ENCODE measurements at places on chromosomes 13 and 19.

DNA sequence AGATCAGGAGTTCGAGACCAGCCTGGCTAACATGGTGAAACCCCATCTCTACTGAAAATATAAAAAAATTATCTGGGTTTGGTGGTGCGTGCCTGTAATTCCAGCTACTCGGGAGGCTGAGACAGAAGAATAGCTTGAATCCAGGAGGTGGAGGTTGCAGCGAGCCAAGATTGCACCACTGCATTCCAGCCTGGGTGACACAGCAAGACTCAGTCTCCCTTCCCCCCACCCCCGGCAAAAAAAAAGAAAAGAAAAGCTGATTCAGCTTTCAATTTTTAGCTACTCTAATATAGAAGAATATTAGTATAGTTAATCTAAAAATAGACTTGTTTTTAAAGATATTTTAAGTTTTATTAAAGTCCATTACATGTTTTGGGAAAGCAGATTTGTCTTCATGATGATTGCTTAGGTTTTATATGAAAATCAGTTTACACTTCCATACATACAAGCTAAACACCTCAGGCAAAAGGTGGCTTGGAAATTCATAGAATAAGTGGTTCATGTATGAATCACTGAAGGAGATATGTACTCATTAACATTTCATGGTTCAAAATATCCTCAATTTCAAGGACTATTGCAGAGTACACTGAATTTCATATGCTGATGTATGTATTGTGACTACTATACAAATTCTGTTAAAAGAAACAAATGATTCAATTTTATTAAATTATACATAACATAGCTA, 165.2 kb downstream of the TDRD3 start:
- DNase-seq = no peak

DNA sequence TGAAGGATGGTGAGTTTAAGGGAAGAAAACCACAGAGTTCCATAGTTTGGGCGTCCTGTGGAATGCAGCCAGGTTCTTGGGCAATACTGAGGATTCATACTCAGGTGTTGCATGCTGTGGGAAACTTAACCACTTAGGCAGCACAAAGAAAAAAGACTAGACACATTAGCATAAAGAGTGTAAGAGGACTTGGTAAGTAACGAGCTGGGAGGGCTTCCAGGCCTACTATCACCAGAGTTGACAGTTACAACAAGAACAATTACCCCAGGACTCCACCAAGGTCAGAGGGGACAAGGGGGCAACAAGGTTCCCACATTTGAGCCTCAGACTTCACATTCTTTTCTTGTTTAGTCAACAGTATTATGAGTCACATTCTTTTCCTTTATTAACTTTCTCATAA, 33.2 kb downstream of the KCTD12 start:
- no peak for DNase-seq

GRCh38 chr19:47296036-47296435, 13.6 kb upstream of the C5AR1 start:
- peak; percentile 85 for DNase-seq

DNA sequence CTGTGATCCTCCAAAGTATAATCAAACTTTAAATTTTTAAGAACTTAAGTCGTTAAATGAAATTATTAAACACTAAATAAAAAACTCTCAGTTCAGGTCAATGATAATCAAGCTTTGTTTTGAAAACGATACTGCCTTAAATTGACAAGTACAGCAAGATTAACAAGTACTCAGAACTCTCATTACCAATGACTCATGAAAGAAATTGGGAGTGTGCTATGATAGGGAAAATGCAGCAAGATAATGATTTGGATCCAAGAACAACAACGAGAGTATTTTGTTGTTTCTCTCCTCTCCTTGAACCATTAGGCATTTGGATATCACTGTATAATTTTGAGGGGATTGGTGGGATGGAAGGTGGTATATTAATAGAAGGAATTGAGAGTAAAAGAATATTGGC, 10.2 kb downstream of the N4BP2L2 start:
- no peak for DNase-seq

DNA sequence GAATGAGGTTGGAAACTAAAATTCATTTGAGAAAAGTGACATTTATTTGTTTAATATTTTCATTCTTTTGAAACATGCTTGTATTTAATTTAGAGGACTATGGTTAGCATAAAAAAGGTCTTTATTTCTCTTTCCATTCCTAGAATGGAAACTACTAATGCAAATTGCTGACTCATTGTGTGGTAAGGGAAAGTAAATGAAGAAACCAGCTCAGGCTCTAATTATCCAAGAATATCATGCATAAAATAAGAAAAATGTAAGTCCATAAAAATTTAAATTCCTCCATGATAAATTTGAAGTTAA, 777.0 kb upstream of the SLITRK1 start:
- DNase-seq = no peak

GRCh38 chr19:5183616-5184015, 157.0 kb downstream of the PTPRS start:
- DNase-seq = no peak

- DNase-seq = no peak
Measured at GRCh38 chr13:41452462-41452861, 4.9 kb upstream of the RGCC start.

DNA sequence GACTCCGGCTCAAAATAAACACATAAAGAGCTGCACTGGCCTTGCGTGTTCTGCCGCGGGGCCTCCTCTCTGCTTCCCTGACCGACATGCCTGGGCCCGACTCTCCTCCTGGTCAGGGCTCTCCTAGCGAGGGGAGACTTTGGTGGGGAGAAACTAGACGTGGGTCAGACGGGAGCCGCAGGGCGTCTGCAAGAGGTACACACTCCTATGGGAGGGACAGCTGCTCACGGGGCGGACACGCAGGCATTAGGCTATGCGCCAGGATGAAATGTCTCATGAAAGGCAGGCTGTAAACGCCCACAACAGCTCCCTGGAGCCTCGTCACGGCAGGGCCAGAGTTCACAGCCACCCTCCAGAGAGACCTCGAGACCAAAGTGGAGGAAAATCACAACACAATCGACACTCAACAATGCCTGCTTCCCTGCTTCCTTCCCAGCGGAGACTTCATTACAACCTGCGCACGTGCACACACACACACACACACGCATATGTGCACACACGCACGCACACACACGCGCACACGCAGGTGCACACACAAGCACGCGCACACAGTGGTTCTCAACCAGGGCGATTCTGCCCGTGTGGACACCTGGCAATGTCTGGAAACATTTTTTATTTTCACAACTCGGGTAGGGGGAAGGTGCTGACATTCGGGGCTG, 5.8 kb downstream of the SLC39A3 start:
- DNase-seq = no peak

DNA sequence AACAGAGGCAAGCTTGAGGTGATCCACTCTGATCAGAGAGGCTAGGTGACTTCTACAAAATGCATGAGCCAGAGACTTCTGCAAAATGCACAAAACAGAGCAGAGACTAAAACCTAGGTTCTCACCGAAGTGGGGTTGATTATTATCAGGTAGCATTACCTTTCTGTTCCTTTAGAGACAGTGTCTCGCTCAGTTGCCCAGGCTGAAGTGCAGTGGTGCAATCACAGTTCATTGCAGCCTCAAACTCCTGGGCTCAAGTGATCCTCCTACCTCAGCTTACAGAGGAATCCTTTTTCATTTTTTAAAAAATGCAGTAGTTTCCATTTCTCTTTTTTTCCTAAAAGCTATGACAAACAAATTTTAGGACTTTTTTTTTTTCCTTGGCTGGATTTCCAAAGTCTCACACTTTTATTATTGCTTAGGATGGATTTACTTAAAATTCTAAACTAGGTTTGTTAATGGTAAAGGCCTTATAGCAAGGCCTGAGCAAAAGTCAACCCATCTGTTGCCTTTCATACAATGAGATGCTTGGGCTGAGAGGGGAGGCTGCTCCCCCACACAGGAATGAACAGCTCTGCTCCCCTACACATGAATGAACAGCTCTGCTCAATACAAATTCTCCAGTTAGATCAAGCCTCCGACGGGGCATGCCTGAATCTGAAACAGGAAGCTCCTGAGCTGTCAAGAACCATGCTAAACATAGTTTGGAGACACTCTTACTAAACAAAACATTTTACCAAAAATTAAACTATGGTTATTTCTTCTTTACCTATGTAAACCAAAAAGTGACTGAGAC, 18.8 kb upstream of the TNFRSF19 start:
- DNase-seq = no peak

DNA sequence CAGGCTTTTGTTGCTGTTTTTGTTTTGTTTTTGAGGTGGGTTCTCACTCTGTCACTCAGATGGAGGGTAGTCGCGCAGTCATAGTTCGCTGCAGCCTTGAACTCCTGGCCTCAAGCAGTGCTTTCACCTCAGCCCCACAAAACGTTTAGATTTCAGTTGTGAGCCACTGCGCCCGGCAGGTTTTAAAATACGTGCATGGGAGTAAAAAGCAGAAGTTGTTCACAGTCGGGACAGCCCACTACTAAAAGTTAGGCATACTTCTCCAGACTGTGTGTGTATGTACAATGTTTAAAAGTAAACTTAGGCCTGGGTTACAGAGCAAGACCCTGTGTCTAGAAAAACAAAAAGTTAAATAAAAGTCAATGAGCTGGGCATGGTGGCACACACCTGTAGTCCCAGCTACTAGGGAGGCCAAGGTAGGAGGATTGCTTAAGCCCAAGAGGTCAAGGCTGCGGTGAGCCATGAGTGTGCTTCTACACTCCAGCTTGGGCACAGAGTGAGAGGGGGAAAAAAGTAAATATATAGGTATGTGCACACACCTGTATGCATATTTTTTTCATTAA, 6.1 kb downstream of the SAFB start:
- no peak for DNase-seq

GRCh38 chr13:38419312-38419873, 69.7 kb downstream of the UFM1 start:
- no peak for DNase-seq

DNA sequence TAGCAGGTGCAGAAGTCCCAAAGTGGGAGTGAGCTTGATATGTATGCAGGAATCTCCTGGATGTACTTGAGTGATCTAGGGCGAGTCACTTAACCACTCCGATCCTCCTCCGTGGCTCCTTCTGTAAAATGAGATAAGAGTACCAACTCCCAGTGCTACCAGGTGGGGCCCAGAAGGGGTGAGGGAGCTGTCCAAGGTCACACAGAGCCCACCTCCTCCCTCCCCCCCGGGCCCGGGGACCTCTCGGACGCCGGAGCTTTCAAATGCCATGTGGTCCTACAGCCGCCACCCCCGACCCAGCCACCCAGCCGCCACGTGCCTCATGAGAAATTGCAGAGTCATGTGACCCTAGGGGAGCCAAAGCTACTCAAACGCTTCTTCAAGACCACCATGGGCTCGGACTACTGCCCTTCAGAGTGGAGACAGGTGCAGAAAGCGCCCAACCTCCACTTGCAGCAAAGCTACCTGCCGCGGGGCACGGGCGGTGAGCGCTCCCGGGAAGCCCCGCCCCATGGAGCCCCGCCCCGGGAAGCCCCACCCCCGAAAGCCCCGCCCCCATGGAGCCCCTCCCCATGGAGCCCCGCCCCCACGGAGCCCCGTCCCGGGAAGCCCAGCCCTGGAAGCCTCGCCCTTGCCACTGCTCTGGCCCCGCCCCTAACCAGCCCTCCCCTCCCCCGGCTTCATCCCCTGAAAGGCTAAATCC, 10.1 kb upstream of the ZNF358 start:
- no peak for DNase-seq

GRCh38 chr19:40811478-40812341, 12.7 kb downstream of the EGLN2 start:
- DNase-seq = peak; percentile 46

DNA sequence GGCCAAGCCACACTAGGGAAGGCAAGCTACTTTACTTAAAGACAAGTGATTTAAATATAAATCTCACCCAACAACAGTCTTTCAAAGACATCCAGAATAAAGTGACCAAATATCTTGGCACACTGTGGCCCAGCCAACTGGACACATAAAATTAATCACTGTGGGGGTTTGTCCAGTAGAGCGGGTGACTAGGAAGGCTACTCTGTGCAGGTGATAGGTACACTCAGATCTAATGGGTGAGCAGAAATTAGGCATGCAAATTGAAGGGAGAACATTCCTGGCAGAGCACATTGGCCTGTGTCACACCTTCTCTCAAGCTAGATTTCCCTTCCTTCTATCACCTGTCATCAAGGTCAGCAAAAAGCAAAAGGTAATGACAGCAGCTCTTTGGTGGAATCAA, 23.4 kb upstream of the CYSLTR2 start:
- no peak for DNase-seq

DNA sequence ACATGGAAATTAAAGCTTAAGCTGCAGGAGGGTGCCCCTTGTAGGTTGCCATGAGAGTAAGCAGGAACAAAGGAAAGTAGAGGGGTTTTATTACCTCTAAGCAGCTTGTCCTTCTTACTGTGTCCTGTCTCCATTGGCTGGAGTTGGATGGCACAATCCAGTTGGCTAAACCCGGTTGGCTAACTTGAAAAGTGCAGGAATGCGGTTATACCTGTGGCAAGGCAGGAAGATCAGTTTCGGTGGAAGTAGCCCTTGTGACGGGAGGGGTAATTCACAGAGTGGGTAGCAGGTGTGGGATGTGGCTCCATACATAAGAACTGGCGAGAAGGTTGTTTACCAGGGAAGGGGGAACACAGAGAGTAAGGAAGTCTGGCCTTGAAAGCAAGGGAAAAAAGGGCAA, 3.2 kb downstream of the ZNF726 start:
- DNase-seq = no peak

DNA sequence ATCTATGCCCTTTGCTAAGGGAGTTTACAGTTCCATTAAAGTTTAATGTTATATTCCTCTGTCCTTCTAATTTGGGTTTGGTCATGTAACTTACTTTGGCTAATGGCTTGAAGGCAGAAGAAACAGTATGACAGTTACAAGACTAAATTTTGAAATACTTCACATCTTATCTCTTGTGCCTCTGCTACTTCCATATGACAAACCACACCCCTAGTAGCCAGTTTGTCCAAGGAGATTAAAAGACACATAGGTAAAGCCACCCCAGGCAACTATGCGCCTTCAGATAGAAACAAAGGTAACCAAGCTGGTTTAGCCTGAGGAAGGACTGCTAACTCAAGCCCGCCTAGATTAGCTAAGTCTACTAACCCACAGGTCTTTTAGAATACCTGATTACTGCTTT, 273.4 kb upstream of the MIR17HG start:
- DNase-seq = no peak
